Stimulated activated CD4-positive, alpha-beta T cell treated with anti-CD3 and anti-CD28 coated beads, Interleukin-2, amount 100 ng/mL, for 48 hours (primary cell): ENCODE measurements at places on chromosomes 6 and 20.

DNA sequence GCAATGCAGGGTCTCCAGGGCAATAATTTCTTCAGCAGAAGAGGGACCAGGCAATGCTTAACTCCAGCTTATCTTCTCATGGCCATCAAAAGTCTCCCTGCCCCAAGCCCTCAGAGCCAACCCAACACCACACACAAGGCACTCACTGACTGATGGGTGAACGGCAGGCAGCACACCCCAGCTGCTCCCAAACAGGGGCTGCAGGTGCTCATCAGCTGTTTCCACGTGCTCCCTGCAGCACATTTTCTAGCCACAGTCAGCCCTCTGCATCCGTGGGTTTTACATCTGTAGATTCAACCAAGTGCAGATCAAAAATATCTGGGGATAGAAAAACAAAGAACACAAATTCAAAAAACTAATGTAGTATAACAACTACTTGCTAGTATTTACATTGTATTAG lies 4.0 kb upstream of the GABRR1 start:
- DNase-seq: no peak

GRCh38 chr20:12040261-12040660 lies 122.6 kb downstream of the BTBD3 start:
- no peak for DNase-seq

GRCh38 chr6:16929809-16930208 lies 168.5 kb upstream of the ATXN1 start:
- DNase-seq: no peak

- no peak for DNase-seq
Measured at GRCh38 chr6:162627825-162628224, 99.7 kb downstream of the PRKN start.

GRCh38 chr6:4441981-4442434 lies 306.6 kb upstream of the ECI2 start:
- DNase-seq: no peak

GRCh38 chr6:4564801-4565271 lies 211.4 kb upstream of the CDYL start:
- no peak for DNase-seq

- DNase-seq: no peak
Measured at GRCh38 chr6:157905590-157906342, 75.9 kb upstream of the SYNJ2 start.

GRCh38 chr6:144535630-144536029 lies 250.5 kb downstream of the UTRN start:
- no peak for DNase-seq

DNA sequence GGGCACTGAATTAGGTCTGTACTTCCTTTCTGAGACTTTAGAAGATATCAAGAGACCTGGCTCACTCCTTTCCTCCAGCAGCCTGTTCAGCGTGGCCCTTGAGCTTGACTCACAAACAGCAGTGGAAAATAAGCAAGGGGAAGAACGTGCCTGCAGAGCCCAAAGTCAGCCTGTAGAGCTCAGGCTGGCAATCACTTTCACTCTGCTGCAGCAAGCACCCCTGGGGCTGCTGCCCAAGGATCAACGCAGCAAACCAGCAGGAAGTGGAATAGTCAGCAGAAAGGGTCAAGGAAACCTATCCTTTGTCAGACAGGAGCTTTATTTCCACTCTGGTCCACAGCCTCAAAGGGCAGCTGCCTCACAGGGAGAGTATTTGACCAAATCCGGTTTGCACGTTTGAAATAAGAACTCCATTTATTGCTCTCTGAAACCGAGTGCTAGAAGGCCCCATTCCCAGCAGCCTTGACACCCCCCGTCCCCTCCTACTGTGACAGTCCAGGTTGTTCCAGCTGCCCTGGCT lies 77.4 kb downstream of the PRDM1 start:
- DNase-seq: no peak

GRCh38 chr6:20686142-20686541 lies 151.9 kb downstream of the CDKAL1 start:
- no peak for DNase-seq

DNA sequence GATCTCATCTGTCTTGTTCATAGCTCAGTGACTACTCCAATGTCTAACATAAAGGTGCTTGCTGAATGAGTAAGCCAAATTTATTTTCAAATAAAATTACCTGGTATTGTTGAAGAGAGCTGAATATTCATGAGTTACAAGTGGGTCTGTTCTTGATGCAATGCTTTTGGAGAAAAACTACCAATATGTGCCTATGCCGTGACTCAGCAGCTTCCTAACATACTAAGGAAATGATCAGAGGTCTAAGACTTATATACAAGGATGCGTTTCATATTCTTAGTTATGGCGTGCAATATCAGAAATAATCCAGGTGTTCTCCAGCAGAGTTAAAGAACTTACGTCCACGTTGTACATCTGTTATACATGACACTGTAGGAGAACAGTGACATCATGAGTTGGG lies 5.1 kb downstream of the FAM120B start:
- DNase-seq: no peak

- no peak for DNase-seq
Measured at GRCh38 chr6:148570456-148570855, 176.4 kb upstream of the UST start.

- DNase-seq: no peak
Measured at GRCh38 chr6:122452509-122452908, 19.1 kb downstream of the SERINC1 start.

- no peak for DNase-seq
Measured at GRCh38 chr20:48493966-48494365, 333.8 kb downstream of the PREX1 start.

DNA sequence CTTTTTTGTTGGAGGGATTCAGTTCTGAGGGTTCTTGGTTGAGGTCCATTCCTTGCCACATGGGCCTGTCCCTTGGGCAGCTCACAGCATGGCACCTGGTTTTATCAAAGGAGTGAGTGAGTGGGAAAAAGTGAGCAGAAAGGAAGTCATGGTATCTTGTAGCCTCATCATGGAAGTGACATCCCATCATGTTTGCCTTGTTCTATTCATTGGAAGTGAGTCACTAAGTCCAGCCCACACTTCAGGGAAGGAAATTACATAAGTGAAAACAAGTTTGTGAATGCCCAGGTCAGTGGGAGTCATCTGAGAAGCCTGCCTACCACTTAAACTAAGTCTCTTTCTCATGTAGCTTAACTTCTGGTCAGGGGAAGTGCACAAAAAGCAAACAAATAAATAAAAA lies 32.8 kb upstream of the ZNFX1 start:
- no peak for DNase-seq

DNA sequence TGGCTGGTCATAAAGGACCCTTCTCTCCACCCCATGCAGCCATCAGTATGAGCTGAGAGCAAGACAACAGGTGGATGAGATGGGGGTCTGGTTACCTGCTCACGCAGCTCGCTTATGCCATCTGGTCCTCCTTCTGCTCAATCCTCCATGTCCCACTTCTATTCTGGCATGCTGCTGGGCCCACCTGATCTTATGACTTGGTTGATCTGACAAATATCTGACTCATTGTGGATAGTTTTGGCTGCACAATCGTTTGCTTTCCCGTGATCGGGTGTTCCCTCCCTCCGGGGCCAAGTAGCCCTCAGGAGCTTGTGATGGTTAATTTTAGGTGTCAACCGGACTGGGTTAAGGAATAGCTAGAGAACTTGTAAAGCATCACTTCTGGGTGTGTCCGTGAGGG lies 26.6 kb upstream of the ELMO2 start:
- no peak for DNase-seq

GRCh38 chr6:117536317-117536716 lies 53.8 kb downstream of the DCBLD1 start:
- DNase-seq: no peak

- no peak for DNase-seq
Measured at GRCh38 chr6:148885925-148886845, 139.4 kb downstream of the UST start.

GRCh38 chr6:12170351-12171092 lies 119.6 kb upstream of the EDN1 start:
- no peak for DNase-seq

DNA sequence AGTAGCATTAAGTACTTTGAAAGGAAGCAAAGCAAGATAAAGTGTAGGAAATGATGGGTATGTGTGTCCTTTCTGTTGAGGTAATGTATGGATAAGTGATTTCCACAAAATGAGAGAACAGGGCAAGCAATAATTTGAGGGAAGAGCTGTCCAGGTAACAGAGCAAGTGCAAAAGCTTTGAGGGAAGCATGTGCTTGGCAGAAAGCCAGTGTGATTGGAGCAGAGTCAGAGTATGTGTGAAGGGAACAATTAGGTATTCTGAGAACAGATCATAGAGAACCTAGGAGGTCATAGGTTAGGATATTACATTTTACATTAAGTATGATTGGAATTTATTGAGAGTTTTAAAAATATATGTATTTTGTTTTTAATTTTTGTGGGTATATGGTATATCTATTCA lies 30.2 kb upstream of the MAN1A1 start:
- DNase-seq: no peak

GRCh38 chr6:5536644-5537043 lies 275.3 kb downstream of the FARS2 start:
- no peak for DNase-seq

DNA sequence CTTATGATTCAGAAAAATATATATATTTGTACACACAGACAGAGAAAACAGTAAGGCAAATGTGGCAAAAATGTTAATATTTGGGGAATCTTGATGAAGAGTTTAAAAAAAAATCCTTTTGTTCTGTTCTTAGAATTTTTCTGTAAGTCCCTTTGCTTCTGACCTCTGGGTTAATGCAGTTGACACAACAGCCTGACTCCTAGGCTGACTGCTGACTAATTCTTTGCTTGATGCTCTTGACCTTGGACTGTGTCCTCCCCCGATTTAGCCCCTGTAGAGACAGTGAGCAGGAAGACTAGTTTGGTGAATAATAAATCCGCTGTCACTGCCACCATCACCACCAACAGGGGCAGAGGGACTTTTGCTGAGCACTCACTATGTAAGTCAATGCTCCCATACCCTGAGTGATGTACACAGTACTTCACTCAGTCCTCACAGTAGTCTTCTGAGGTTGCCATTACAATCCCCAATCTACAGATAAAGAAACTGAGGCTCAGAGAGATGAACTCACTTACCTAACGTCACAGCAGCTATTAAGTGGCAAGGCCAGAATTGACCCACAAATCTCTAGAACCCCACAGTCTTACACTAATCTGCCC lies 71.7 kb downstream of the SNX5 start:
- no peak for DNase-seq

- no peak for DNase-seq
Measured at GRCh38 chr6:36822506-36823269, 16.6 kb downstream of the CPNE5 start.

- DNase-seq: no peak
Measured at GRCh38 chr6:30840935-30841643, 43.2 kb upstream of the DDR1 start.

DNA sequence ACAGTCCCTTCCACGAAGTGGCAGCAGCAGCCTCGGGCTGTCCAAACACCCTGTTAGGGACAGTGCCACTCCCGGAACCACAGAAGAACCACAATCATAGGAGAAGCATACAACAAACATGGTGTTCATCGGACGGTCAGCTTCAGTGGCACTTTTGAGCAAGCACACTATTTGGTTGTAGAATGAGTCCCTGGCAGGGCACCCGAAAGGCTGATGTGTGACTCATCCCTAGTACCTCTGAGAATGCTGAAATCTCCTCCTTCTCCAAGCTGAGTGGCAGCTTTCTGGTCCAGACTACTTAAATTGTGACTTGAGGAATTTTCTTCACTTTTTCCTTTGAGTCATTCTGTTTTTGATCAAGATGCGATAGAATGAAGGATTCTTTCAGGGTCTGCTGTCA lies 282.5 kb downstream of the ESR1 start:
- no peak for DNase-seq

DNA sequence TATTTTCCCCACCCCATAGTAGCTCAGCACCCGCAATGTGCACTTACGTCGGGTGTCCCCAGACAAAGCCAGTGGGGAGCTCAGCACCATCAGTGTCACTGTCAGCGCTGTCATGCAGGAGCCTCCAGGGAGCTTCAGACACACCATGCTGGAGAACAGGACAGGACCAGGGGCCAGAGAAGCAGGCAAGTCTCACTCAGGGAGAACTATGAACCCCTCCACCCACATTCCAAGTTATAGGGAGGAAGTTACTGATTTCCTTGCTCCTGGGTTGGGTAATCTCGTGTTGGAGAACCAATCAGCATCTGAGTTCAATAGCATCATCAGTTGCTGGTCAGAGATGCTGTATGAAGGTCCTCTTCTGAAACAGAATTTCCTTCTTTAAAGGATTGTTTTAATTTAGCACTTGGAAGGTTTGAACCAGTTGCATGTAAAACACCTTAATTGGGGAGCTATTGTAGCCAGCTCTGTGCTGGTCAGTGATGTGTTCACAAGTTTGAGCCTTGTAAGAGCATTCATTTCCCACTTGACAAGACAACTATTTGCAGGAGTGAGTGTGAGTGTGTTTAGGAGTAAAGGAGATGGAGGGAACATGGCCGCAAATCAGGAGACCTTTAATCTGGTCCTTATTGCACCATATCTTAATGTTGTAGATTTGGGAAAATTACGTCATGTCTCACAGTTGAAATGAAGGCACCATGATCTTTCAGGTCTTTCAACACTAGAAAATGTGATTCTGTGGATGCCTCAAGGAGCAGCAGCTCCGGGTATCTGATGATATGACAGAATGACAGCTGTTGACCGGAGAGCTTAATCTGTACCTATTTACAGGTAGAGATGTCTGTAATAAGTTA lies at the start of gene HLA-DRB1:
Gene HLA-DRB1 (minus strand): TSS at position 253 of the 854 bp plus-strand sequence. CDS start 106 bp downstream, at position 147.
- DNase-seq: no peak

GRCh38 chr20:1842281-1842680 lies 52.9 kb upstream of the SIRPA start:
- no peak for DNase-seq

DNA sequence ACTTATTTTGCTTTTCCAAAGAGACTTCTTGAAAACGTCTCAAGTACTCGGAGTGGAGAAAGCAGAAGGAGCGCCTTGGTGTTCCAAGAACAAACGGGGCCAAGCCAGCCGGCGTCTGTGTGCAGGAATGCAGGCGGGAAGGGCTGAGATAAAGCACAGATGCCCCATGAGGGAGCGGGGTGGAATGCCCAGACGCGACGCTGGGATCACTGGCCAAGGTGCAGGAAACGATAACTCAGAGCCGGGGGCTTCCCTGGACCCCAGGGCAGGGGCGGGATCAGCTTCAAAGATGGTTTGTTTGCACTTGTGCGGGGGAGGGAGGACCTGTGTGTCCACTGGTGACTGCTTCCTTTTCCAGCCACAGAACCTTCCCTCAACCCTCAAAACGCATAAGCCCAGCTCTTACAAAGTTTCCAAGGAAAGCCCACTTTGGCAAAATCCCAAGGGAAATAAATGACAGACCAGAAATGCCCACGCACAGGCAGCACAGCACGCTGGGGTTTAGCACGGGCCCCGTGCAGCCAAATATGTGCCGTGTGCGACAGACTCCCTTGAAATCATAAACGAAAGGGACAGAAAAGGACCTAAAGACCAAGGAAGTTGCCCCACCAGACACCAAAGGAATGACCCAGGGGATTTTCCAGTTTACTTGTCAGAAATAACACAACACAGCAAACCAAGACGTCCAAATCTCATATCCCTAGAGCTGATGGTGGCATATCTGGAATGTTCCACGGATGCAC lies 113.9 kb downstream of the NFATC2 start:
- no peak for DNase-seq

- DNase-seq: no peak
Measured at GRCh38 chr6:159716247-159717096, 10.8 kb upstream of the WTAP start.
